NCI-H446 (cell line): ENCODE measurements at places on chromosomes 7 and 10.

- DNase-seq = no peak
These were observed 123.1 kb downstream of the MBL2 start for GRCh38 chr10:52649511-52649910.

GRCh38 chr10:21347043-21347784 lies 178.3 kb downstream of the SKIDA1 start:
- no peak for DNase-seq

- DNase-seq = no peak
These were observed 202.0 kb downstream of the MAD1L1 start for GRCh38 chr7:2030475-2031450.

- DNase-seq = no peak
These were observed 20.7 kb downstream of the WAPL start for GRCh38 chr10:86500846-86501245.

DNA sequence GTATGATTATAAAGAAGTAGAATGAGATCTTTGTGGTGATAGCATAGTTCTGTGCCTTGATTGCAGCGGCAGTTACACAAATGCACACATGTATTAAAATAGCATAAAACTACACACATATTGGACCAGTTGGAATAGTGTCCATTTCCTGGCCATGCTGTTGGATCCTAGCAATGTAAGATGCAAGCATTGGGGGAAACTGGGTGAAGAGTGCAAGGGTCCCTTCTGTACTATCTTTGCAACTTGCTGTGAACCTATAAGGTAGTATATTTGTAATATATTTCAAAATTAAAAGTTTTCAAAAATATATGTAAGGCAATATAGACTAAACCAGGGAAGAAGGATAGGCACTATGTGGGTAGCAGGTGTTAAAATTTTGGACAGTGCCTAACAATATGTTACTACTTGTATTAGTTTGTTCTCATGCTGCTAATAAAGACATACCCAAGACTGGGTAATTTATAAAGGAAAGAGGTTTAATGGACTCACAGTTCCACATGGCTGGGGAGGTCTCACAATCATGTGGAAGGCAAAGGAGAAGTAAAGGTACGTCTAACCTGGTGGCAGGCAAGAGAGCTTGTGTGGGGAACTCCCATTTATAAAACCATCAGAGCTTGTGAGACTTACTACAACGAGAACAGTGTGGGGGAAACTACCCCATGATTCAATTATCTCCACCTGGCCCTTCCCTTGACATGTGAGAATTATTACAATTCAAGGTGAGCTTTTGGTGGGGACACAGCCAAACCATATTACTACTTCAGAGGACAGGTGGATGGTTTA lies 71.4 kb downstream of the RGS10 start:
- DNase-seq = no peak

GRCh38 chr10:69043931-69044531 lies 43.9 kb upstream of the SRGN start:
- DNase-seq = no peak

- no peak for DNase-seq
These were observed 541.6 kb upstream of the PFKP start for GRCh38 chr10:2525781-2526180.
